Stimulated activated CD8-positive, alpha-beta memory T cell treated with anti-CD3 and anti-CD28 coated beads, Interleukin-7, amount 100 ng/mL, for 4 hours (primary cell): ENCODE measurements at places on chromosomes 11 and 22.
A peak's percentile ranks its signal among the peaks of the same experiment; 100 is the strongest.

GRCh38 chr22:46490538-46490937 is 46.9 kb downstream of the CELSR1 start:
- no peak for DNase-seq

- peak; percentile 91 for DNase-seq
These were observed 7.8 kb downstream of the SIGIRR start for GRCh38 chr11:406796-407650.

- no peak for DNase-seq
These were observed 1.0 kb upstream of the FNBP4 start for GRCh38 chr11:47768101-47768612.

GRCh38 chr22:31723723-31724122 is 26.2 kb downstream of the PRR14L start:
- DNase-seq: no peak

- no peak for DNase-seq
These were observed 53.8 kb downstream of the DENND5A start for GRCh38 chr11:9211322-9211721.

DNA sequence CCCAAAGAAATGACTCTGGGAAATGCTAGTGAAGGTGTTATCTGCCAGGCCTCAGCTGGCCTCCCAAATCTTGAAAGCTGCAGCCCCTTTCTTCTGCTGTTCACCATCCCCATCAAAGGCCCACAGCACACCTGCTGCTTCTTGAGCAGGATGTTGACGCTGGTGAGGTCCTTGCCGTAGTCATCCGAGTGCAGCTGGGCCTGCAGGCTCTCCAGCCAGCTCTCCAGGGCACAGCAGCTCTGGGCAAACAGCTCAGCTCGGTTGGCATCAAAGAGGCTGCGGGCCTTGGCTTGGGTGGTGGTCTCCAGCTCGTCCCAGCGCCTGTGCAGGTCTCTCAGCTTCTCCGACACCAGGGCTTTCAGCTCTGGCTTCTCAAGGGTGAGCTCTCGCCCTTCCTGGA is 18.5 kb upstream of the RBM4B start:
- DNase-seq: no peak

- DNase-seq: no peak
These were observed 15.2 kb downstream of the E2F8 start for GRCh38 chr11:19225581-19225980.

DNA sequence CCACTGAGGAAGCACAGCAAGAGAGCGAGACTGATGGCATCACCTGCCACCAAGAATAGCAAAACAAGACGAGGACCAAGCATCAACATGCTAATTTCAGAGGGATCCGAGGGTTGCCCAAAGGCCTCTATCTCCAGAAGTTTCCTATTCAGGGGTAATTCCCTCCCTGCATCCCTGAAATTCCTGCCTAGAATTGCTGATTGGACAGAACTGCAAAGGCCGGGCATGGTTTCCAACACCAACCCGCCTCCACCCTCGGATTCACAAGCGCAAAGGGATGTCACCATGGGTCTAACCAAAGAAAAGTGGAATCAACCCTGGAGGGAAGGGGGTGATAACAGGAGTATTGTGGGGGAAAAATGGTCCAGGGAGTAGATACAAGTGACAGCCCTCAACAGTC is 28.3 kb upstream of the ETS1 start:
- no peak for DNase-seq

- DNase-seq: no peak
These were observed 969 bp downstream of the CCDC117 start for GRCh38 chr22:28773461-28773867.

GRCh38 chr11:94271885-94272372 is 32.5 kb upstream of the IZUMO1R start:
- no peak for DNase-seq

DNA sequence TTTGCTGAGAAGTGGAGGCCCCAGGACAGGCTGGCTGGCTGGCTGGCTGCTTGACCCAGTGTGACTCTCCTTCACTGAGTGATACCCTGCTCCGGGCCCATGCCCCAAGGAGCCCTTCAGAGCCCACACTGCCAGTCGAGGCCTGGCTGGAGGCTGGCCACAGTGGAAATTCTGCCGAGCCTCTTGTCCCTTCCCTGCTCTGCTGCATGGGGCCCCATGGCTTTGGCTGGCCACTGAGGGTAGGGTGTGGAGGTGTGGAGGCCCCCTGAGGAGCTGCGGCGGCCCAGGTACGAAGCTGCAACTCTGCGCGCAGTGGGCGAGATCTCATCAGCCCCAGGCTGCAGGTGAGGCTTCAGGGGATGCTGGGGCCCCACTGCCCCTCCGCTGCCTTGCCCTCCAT is 33.4 kb upstream of the HMOX1 start:
- no peak for DNase-seq

DNA sequence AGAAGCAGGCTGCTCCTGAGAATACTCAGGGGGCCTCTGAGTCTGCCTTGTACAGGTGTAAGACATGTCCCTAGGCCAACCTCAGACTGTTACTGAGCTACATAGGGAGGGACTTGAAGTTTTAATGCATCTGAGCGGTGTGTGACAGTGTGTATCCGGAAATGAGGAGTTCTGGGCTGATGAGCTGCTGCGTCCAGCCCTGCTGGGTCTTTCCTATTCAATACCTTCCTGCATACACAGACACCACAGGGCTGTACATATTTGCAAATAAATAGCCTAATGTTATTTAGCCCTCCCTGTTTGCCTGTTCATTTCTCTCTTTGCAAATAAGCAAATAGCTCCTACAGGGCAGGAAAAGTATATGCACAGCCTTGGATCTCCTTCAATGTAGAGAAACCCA is 134.7 kb upstream of the KIRREL3 start:
- DNase-seq: no peak

- no peak for DNase-seq
These were observed 1.2 kb downstream of the KLHL35 start for GRCh38 chr11:75431533-75432525.

DNA sequence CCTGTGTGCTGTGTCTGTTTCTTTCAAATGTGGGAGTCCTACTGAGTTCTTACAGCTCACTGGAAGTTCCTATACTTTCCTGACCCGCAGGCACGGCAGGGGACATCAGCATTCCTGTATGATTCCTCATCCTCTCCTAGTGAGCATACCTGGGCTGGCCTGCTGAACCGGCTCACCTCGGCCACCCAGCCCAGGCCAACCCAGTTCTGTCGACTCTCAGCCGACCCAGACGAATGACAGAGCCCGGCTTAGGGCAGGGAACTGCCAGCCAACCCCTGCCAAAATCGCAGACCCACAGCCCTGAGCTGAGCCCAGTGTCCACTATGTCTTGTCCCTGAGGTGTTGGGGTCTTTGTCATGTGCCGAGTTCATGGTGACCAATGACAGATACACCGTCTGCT is 339.7 kb downstream of the BRD1 start:
- DNase-seq: no peak

DNA sequence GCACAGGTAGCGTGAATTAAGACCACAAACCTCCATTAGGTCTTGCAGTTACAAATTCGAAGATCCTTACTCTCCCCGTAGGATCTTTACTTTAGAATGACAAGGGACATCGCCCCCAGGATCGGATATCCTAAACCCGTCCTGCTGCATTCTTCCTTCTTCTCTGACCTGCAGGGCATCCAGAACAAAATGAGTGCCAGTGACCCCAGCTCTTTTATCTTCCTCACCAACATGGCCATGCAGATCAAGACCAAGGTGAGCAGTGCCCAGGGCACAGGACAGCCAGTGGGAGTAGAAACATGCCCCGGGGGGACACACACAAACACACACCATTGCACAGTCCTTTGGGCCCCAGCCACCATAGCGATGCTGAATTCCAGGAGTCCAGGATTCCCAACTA is 42.6 kb upstream of the MPEG1 start:
- no peak for DNase-seq

DNA sequence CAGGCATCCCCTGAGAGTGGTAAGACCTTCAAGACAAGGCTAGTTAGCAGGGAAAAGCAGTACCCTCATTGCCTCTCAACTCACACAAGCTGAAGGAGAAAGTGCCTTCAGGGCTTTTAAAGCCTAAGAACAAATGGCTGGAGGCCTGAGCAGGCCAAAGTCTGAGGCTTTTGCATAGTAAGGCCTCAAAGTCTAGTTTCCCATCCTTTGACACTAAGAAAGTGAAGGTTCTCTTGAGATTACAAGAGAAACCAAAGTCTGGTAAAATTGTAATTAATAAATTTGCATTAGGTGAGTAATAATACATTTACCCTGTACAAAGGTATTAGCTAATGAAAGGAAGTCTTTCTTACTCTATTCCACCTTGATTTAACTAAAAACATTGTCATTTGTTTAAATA is 47.0 kb upstream of the CCDC89 start:
- DNase-seq: no peak

GRCh38 chr22:36136475-36136874 is 24.1 kb downstream of the APOL3 start:
- no peak for DNase-seq

DNA sequence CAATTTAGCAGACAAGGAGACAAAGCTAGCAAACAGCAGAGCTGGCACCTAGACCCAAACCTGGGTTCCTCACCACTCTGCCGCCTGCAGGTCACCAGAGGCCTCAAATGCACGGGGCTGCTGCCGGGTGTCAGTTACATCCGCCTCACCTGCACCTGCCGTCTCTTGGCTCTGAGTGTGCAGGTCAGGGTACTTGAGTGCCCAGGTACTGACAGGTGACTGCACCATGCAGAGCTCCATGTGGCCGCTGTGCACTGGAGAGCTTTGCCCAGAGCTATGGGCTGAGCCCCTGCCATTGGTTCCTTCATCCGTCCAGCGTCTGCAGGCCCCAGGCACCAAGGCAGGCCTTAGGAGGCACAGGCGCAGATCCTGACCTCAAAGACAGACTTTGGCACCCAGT is 35.0 kb downstream of the PDGFB start:
- no peak for DNase-seq

DNA sequence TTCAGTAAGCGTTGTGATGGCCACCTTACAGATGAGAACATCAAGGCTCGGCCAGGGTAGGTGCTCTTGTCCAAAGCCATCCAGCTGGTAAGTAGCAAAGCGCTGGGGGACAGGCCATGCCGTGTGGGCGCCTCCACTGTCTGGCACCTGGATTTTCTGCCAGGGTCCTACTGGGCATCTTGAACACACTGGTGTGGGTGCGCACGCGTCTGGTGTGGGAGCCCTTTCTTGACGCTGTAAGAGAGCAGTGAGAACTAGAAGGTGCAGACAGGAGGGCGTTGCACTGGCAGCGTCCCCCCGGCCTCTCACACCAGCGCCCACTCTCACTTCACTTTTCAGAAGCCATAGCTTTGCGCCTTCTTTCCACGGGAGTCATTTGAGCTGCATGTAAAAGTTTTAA is 296.6 kb downstream of the TBC1D22A start:
- no peak for DNase-seq

DNA sequence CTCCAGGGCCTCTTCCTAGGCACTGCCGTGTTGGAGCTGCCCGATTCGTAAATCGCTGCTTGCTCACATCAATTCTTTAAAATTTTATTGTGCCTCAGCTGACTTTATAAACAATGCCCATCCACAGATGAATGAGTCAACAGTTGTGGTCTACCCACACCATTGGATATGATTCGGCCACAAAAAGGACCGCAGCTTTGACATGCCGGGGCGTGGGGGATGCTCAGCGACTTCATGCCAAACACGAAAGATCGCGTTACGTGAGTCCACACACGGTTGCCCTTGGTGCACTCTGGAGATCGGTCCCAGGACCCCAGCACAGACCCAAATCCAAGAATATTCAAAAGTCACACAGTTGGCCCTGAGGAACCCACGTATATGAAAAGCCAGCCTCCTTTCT is 195.7 kb downstream of the CTTN start:
- DNase-seq: no peak

DNA sequence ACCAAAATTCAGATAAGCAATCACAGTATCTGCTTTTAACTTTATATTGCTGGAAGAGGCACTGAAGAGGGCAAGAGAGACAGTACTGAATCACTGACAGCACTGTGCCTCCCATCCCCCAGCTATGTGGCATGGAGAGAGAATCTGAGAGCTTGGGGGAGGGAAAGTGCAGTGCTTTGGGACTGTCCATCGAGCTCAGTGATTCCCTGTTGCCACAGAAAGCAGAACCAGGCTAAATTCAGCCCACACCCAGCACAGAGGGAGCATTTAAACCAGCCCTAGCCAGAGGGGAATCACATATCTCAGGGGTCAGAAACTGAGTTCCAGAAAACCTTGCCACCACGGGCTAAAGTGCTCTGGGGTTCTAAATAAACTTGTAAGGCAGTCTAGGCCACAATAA is 44.3 kb downstream of the KCNQ1 start:
- DNase-seq: no peak

DNA sequence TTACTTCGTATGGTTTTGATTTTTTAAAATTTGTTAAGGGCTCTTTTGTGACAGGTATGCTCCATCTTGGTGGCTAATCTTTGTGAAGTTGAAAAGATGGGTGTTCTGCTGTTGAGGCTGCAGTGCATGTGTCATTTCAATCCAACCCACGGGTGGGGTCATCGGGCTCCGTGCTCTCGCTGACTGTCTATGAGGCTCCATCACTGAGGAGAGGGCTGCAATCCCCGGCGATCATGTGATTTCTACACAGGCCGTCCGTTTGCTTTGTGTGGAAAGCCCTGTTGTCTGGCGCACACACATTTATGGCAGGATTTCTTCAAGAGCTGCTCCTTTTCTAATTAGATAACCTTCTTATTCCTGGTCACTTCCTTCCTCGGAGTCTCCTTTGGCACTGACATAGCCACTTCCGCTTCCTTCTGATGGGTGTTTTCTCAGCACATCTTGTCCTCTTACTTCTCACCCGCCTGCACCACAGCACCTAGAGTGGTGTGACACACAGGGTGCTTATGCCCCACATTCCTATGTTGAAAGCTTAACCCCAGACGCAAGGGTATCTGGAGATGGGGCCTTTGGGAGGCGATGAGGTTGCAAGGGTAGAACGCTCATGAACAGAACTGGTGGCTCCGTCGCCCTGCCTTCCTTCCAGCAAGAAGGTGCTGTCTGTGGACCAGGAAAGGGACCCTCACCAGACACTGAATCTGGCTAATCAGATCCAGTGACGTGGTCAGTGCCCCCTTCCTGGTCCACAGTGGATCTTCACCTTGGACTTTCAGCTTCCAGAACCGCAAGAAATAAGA is 9.4 kb downstream of the MOB2 start:
- no peak for DNase-seq

- DNase-seq: peak; percentile 15
These were observed 84.0 kb upstream of the CTSC start for GRCh38 chr11:88421530-88421929.

DNA sequence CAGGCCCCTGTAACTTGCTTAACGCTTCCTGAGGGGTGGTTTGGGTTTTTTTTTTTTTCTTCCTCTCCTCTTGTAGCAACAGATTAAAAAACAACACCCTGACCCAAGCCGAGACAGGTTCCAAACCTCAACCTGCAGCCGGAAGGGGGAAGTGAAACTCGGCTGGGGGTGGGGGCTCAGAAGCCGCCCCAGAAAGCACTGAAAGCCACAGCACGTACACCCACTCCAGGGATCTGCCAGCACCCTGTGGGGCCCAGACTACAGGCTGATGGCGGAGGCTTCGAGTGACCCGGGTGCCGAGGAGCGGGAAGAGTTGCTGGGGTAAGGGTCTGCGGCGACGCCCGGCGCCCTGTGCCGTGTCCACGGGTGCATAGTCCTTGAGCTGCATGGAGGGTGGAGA is at the start of gene LSP1:
LSP1 (plus strand) TSS at position 208 of the 400 bp plus-strand sequence; CDS start at position 269, 61 bp downstream.
- DNase-seq: peak; percentile 66
